A549 treated with Mapracorat at 1 μM for 4 hours (cell line): ENCODE measurements at places on chromosomes 3 and 15. TPM values are rescaled to one million over a fixed set of nuclear protein-coding genes. Genes with fewer than 3 reads are reported as not detected.

CLK3 gene
- 26.5 to 45.1 TPM (median 34.8 TPM) in 5 replicates for total RNA-seq

ROPN1 gene
- not detected in 5 replicates for total RNA-seq

SYNPR gene
- not detected in 5 replicates for total RNA-seq

WWTR1 gene
- 136 to 167 TPM (median 150 TPM) in 5 replicates for total RNA-seq

DCBLD2 gene
- total RNA-seq, result 204 to 263 TPM (median 244 TPM) in 5 replicates

RTP1 gene
- not detected in 5 replicates for total RNA-seq

SNTN gene
- total RNA-seq, result not detected in 5 replicates

ANKRD28 gene
- total RNA-seq, result 45.5 to 61.6 TPM (median 60.2 TPM) in 5 replicates

ADCY5 gene
- 0.22 to 0.88 TPM (median 0.30 TPM) in 5 replicates for total RNA-seq

C3orf49 gene
- total RNA-seq, result not detected in 5 replicates

OSTN gene
- total RNA-seq, result not detected in 5 replicates

KCNAB1 gene
- not detected in 5 replicates for total RNA-seq

CCDC80 gene
- total RNA-seq, result 35.4 to 71.1 TPM (median 52.7 TPM) in 5 replicates

CCR3 gene
- not detected in 5 replicates for total RNA-seq

ATP13A4 gene
- total RNA-seq, result not detected in 5 replicates

ROBO2 gene
- not detected in 5 replicates for total RNA-seq

CASR gene
- not detected in 5 replicates for total RNA-seq

EPHA3 gene
- total RNA-seq, result not detected in 5 replicates

BUB1B gene
- total RNA-seq, result 24.0 to 29.7 TPM (median 27.8 TPM) in 5 replicates

GOLGA8G gene
- total RNA-seq, result not detected in 5 replicates

EEF1AKMT4 gene
- total RNA-seq, result 9.6 to 13.2 TPM (median 11.4 TPM) in 5 replicates

ADAMTS17 gene
- total RNA-seq, result 0.12 to 0.27 TPM (median 0.24 TPM) in 4 of 5 replicates, not detected in the other

SAMMSON gene
- not detected in 5 replicates for total RNA-seq

RBPMS2 gene
- total RNA-seq, result 6.6 to 9.4 TPM (median 8.3 TPM) in 5 replicates

TEX55 gene
- not detected in 5 replicates for total RNA-seq

CYP1A2 gene
- not detected in 5 replicates for total RNA-seq

MLF1 gene
- total RNA-seq, result 21.4 to 27.3 TPM (median 25.5 TPM) in 5 replicates

SLC24A5 gene
- not detected in 5 replicates for total RNA-seq

IQCF5 gene
- total RNA-seq, result not detected in 5 replicates

GOLGA8J gene
- 0.12 to 0.17 TPM in 2 of 5 replicates, not detected in the others for total RNA-seq

ABI3BP gene
- total RNA-seq, result 1.3 to 2.1 TPM (median 1.7 TPM) in 5 replicates

ANO10 gene
- 17.7 to 20.2 TPM (median 20.0 TPM) in 5 replicates for total RNA-seq

GNAT1 gene
- total RNA-seq, result 0.05 to 0.31 TPM in 2 of 5 replicates, not detected in the others

REC114 gene
- total RNA-seq, result not detected in 5 replicates

MAPKAPK3 gene
- 24.2 to 28.7 TPM (median 28.3 TPM) in 5 replicates for total RNA-seq

B2M gene
- total RNA-seq, result 405 to 526 TPM (median 431 TPM) in 5 replicates

CILP gene
- 0.11 to 0.24 TPM (median 0.17 TPM) in 5 replicates for total RNA-seq

BFSP2 gene
- total RNA-seq, result not detected in 5 replicates

FRMD5 gene
- total RNA-seq, result 2.2 to 3.2 TPM (median 2.8 TPM) in 5 replicates

RPL39L gene
- 48.7 to 53.7 TPM (median 51.6 TPM) in 5 replicates for total RNA-seq

KBTBD13 gene
- not detected in 5 replicates for total RNA-seq

ATP10A gene
- total RNA-seq, result 7.6 to 9.2 TPM (median 7.8 TPM) in 5 replicates

TM4SF1 gene
- total RNA-seq, result 1,029 to 1,594 TPM (median 1,260 TPM) in 5 replicates

CMTM8 gene
- total RNA-seq, result 8.2 to 14.4 TPM (median 13.4 TPM) in 5 replicates

GP5 gene
- total RNA-seq, result 0.04 TPM in 1 of 5 replicates, not detected in the others

ZNF80 gene
- not detected in 5 replicates for total RNA-seq

CLDN11 gene
- 0.13 to 0.21 TPM (median 0.18 TPM) in 3 of 5 replicates, not detected in the others for total RNA-seq

OXTR gene
- total RNA-seq, result 8.2 to 10.6 TPM (median 10.2 TPM) in 5 replicates

C3orf62 gene
- total RNA-seq, result 1.5 to 2.5 TPM (median 1.8 TPM) in 5 replicates

GOLGA8M gene
- total RNA-seq, result 0.08 to 0.40 TPM in 2 of 5 replicates, not detected in the others

UACA gene
- 34.9 to 41.1 TPM (median 39.7 TPM) in 5 replicates for total RNA-seq

CCR9 gene
- total RNA-seq, result not detected in 5 replicates

FAM3D gene
- not detected in 5 replicates for total RNA-seq

PIK3CB gene
- 13.9 to 18.1 TPM (median 17.3 TPM) in 5 replicates for total RNA-seq

ELL3 gene
- 0.97 to 2.2 TPM (median 1.4 TPM) in 5 replicates for total RNA-seq
